Effector memory CD4-positive, alpha-beta T cell (primary cell): ENCODE measurements at places on chromosomes 13 and 19.

DNA sequence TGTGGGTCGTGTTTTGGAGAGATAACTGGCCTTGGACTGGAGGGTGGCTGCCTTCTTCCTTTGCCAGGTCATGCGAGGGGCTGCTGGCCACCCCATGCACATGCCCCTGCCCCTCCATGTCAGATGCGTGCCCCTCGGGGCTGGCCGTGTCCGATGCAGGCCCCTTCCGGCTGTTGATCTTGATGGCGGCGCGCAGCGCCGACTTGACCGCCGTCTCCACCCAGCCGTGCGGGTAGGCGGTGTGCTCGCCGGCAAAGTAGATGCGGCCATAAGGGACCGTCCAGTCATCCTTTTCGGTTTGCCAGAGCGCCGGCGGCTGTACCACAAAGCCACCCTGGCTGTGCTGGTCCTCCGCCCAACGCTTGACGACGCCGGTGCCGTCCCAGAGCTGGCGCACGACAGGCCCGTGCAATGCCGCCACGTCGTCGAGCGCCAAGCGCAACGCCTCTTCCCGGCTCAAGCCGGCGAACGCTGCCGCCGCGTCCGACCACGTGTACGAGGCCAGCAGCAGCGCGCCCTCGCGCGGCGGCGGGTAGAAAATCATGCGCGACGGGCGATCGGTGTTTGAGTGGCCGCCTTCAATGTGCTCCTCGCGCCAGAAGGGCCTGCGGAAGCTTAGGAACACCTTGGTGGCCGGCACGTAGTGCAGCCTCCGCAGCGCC is 6.9 kb downstream of the IL4I1 start:
- peaks cover 2% of the 10 kb centered on the region for H3K36me3 ChIP-seq
- DNase-seq: peak; percentile 52
- H3K27me3 ChIP-seq: no peaks in the 10 kb centered on the region
- H3K4me1 ChIP-seq: peaks cover 7% of the 10 kb centered on the region
- peak overlapping the region; percentile 63 for H3K4me3 ChIP-seq

DNA sequence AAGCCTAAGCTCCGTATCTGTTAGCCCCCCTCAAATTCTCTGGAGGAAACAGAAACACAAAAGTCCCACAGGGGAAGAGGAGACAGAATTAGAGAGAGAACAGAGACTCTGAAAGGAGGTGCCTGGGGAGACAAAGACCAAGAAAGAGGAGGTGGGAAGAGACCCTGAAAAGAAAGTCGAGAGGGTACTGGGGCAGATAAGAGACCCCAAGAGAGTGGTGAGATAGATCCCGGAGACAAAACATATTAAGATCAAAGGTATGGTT is 915 bp upstream of the GRWD1 start:
- H3K36me3 ChIP-seq: peaks cover 19% of the 10 kb centered on the region
- no peak for DNase-seq
- no peak overlapping the region for H3K27ac ChIP-seq
- peaks cover 21% of the 10 kb centered on the region for H3K4me1 ChIP-seq
- peak overlapping the region; percentile 80 for H3K4me3 ChIP-seq

DNA sequence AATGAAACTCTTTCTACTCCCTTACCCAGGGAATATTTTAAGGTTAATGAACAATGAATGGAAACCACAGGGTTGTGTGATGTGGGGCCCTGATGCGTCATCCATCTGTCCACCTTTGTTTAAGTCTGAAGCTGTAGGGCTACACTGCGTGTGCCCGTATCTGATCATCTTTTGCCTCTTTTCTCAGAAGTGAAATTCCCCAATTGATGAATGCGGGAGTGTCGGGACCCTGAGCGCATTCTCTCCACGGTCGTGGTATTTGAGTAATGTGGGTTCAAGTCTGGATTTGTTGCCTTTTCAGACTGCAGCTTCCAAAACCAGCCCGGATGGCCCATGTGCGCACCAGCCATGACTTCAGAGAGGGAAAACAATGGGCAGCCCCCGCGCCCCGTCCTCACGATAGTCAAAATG is 112.3 kb downstream of the COL4A2 start:
- no peak overlapping the region for H3K27ac ChIP-seq
- no peak for DNase-seq
- H3K36me3 ChIP-seq: no peaks in the 10 kb centered on the region
- H3K4me3 ChIP-seq: no peak overlapping the region
- peaks cover 20% of the 10 kb centered on the region for H3K27me3 ChIP-seq
- peaks cover 4% of the 10 kb centered on the region for H3K4me1 ChIP-seq

- H3K36me3 ChIP-seq: no peaks in the 10 kb centered on the region
- no peak for DNase-seq
- no peak overlapping the region for H3K27ac ChIP-seq
- peaks cover 84% of the 10 kb centered on the region for H3K27me3 ChIP-seq
Measured at GRCh38 chr13:78598116-78598781, 5.1 kb downstream of the POU4F1 start.

DNA sequence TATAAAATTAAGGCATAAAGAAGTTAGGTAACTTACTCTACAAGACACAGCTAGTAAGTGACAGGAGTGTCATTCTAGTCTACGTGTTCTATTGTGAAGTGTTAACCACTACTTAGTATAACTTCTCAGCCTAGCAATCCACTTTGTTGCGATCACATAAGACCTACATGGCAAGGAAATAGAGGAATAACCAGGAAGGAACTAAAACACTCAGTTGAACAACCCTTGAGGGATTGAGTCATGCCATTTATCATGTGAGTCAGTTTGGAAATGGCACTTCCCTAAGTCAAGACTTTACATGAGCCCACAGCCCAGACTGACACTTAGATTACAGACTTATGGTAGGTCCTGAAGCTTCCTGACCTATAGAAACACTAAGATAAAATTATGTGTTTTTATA is 279.5 kb upstream of the PCDH20 start:
- H3K27ac ChIP-seq: no peak overlapping the region
- H3K4me3 ChIP-seq: no peak overlapping the region
- DNase-seq: no peak
- H3K4me1 ChIP-seq: no peaks in the 10 kb centered on the region
- H3K36me3 ChIP-seq: no peaks in the 10 kb centered on the region

GRCh38 chr19:1252821-1253513 is 4.6 kb downstream of the MIDN start:
- peak; percentile 73 for DNase-seq
- H3K4me1 ChIP-seq: peaks cover 62% of the 10 kb centered on the region
- H3K27me3 ChIP-seq: no peaks in the 10 kb centered on the region
- H3K27ac ChIP-seq: peak overlapping the region; percentile 89

DNA sequence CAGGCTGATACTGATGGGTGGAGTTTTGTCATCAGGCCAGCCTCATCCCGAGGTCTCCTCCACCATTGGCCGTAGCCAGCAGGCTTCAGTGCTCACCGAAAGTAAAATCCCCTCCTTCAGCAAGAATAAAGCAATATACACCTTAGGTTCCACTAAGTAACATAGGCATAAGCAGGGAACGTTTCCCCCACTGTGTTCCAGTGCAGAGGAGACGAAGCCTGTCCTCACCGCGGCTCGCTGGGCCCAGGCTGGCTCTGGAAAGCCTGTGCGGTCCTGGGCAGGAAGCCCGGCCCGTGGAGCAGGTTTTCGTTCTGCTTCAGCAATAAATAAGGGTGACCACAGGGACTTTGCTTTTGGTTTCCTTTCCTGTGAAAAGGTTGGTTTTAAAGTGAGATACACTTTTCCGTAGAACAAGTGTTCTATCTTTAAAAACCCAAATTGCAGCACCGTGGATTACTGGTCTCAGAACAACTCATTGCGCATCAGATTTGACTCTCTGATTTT is 16.3 kb upstream of the TEX29 start:
- no peaks in the 10 kb centered on the region for H3K4me1 ChIP-seq
- no peak overlapping the region for H3K4me3 ChIP-seq
- H3K27ac ChIP-seq: no peak overlapping the region
- DNase-seq: no peak
- H3K27me3 ChIP-seq: no peaks in the 10 kb centered on the region

GRCh38 chr19:43649514-43649913 is 9.9 kb upstream of the CADM4 start:
- H3K27ac ChIP-seq: no peak overlapping the region
- H3K27me3 ChIP-seq: no peaks in the 10 kb centered on the region
- no peaks in the 10 kb centered on the region for H3K36me3 ChIP-seq
- no peak for DNase-seq
- H3K4me3 ChIP-seq: no peak overlapping the region
- H3K4me1 ChIP-seq: no peaks in the 10 kb centered on the region

DNA sequence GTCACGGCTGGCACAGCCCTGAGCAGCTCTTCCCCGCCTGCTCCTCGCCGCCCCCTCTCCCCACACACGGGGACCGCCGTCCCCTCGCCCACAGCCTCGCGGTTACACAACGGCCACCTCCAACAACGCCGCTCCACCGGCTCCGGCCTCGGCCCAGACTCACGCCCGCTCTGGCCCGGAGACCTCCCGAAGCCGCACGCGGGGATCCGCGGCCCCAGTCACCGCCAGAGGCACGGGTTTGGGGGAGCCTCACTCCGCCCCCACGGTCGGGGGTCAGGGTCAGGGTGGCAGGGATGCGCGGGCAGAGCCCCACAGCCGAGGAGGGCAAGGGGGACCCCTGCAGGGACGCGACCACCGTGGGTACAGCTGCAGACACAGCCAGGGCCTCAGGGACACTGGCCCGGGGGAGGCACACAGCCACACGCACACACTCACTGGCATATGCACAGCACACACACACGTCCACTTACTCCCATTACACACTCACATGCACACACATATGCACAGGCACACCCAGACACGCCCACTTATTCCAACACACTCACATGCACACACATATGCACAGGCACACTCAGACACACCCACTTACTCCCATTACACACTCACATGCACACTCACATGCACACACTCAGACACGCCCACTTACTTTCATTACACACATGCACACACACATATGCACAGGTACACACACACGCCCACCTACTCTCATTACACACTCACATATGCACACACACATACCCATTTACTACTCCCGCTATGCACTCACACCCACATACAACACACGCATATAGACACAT is 1.6 kb downstream of the TTYH1 start:
- H3K36me3 ChIP-seq: no peaks in the 10 kb centered on the region
- H3K4me1 ChIP-seq: peaks cover 9% of the 10 kb centered on the region
- no peak overlapping the region for H3K27ac ChIP-seq

DNA sequence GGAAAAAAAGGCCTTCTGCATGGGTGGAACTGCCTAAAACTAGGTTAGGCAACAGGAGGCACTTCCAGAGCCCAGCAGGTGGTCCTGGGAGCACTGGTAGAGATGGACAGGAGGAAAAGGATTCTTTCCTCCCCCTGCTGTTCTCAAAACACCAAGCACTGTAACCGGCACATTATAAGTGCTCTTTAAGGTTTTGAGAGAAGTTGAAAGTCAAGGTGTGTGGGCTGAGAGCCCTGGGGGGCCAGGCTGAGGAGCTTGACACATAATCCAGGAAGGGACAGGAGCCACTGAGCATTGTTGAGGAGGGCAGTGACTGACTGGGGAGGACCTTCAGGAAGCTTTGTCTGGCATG is 32.3 kb downstream of the SPATA13 start:
- H3K4me3 ChIP-seq: no peak overlapping the region
- H3K36me3 ChIP-seq: no peaks in the 10 kb centered on the region
- no peaks in the 10 kb centered on the region for H3K27me3 ChIP-seq
- H3K27ac ChIP-seq: no peak overlapping the region
- DNase-seq: no peak
- H3K4me1 ChIP-seq: no peaks in the 10 kb centered on the region

GRCh38 chr19:13599681-13600080 is 93.4 kb upstream of the CACNA1A start:
- no peaks in the 10 kb centered on the region for H3K4me1 ChIP-seq
- no peak overlapping the region for H3K4me3 ChIP-seq
- no peak overlapping the region for H3K27ac ChIP-seq
- peaks cover 4% of the 10 kb centered on the region for H3K27me3 ChIP-seq
